ENCODE measurements at places on chromosomes 11 and 22.

- H3K4me1 ChIP-seq = no peaks in the 10 kb centered on the region
- H3K27ac ChIP-seq = no peak overlapping the region
- no peak for DNase-seq
- H3K36me3 ChIP-seq = peaks cover 7% of the 10 kb centered on the region
These were observed 11.0 kb upstream of the CWF19L2 start for GRCh38 chr11:107468596-107468995.

GRCh38 chr22:22948651-22949571, 61.3 kb downstream of the IGLL5 start:
- peaks cover 45% of the 10 kb centered on the region for H3K4me1 ChIP-seq
- no peak overlapping the region for H3K4me3 ChIP-seq
- no peak for DNase-seq
- peaks cover 37% of the 10 kb centered on the region for H3K27me3 ChIP-seq
- H3K36me3 ChIP-seq = no peaks in the 10 kb centered on the region

DNA sequence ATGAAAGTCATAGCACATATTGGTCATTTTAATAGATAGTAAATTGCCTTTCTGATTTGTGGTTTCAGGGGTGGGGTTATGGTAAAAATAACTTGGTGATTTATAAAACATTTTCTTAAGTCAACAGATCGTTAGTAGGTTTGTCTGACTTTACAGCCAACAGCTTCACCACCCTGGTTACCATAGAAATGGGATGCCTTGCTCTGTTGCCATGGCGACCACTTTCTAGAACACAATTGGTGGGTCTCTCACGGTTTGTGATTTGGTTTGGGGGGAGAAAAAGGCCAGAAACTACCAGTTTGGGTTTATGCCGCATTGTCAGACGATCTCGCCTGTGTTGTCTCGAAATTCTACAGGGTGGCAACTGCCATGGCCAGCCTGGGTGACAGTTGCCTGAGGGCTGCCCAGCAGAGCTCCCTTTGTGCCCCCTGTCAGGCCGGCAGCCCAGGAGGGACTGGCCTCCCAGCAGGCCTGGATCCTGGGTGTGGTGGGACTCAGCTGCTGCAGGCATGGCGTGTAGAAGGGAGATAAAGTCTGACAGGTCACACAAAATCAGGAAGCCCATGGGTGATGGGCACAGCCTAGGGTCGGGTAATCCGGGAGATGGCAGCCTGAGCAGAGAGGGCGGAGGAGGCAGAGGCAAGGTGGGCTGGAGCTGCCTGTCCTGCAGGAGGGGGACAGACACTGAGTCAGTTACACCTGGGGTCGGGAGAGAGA, 30.9 kb downstream of the KCNC1 start:
- no peaks in the 10 kb centered on the region for H3K27me3 ChIP-seq
- H3K4me3 ChIP-seq = no peak overlapping the region
- DNase-seq = no peak
- no peak overlapping the region for H3K27ac ChIP-seq

- H3K27me3 ChIP-seq = no peaks in the 10 kb centered on the region
- H3K27ac ChIP-seq = no peak overlapping the region
- no peak overlapping the region for H3K4me3 ChIP-seq
- no peak for DNase-seq
- no peaks in the 10 kb centered on the region for H3K4me1 ChIP-seq
These were observed 29.8 kb downstream of the RNF141 start for GRCh38 chr11:10511181-10511621.

- H3K27me3 ChIP-seq = no peaks in the 10 kb centered on the region
- DNase-seq = no peak
- no peak overlapping the region for H3K4me3 ChIP-seq
- H3K36me3 ChIP-seq = peaks cover 20% of the 10 kb centered on the region
These were observed 35.5 kb downstream of the MTMR2 start for GRCh38 chr11:95888439-95888838.

GRCh38 chr22:49093192-49093880, 734.3 kb downstream of the BRD1 start:
- peaks cover 2% of the 10 kb centered on the region for H3K27me3 ChIP-seq
- no peak overlapping the region for H3K27ac ChIP-seq
- no peaks in the 10 kb centered on the region for H3K36me3 ChIP-seq
- H3K4me1 ChIP-seq = no peaks in the 10 kb centered on the region
- no peak overlapping the region for H3K4me3 ChIP-seq

DNA sequence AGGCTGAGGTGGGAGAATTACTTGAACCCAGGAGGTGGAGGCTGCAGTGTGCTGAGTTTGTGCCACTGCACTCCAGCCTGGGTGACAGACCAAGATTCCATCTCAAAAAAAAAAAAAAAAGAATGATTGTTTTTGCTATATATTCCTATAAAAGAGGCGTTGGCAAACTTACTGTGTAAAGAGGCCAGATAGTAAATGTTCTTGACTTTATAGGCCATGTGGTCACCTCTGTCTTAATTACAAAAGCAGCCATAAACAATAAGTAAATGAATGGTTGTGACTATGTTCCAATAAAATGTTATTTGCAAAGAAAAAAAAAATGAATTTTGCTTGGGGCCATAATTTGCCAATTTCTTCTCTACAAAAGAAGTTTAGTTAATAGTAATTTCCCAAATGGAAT, 12.3 kb downstream of the ATM start:
- DNase-seq = no peak
- no peak overlapping the region for H3K27ac ChIP-seq
- H3K4me1 ChIP-seq = peaks cover 78% of the 10 kb centered on the region
- H3K36me3 ChIP-seq = peaks cover 75% of the 10 kb centered on the region
- no peaks in the 10 kb centered on the region for H3K27me3 ChIP-seq

DNA sequence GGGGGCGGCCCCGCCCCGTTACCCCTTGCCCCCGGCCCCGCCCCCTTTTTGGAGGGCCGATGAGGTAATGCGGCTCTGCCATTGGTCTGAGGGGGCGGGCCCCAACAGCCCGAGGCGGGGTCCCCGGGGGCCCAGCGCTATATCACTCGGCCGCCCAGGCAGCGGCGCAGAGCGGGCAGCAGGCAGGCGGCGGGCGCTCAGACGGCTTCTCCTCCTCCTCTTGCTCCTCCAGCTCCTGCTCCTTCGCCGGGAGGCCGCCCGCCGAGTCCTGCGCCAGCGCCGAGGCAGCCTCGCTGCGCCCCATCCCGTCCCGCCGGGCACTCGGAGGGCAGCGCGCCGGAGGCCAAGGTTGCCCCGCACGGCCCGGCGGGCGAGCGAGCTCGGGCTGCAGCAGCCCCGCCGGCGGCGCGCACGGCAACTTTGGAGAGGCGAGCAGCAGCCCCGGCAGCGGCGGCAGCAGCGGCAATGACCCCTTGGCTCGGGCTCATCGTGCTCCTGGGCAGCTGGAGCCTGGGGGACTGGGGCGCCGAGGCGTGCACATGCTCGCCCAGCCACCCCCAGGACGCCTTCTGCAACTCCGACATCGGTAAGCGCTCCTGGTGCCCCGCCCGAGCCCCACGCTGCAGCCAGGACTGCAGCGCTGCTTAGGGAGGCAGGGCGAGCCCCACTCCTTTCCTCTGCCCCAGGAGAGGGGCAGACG, at the start of gene TIMP3:
TIMP3 (plus strand) TSS at position 169 of the 700 bp plus-strand sequence; CDS start at position 466, 297 bp downstream.
- H3K4me1 ChIP-seq = peaks cover 26% of the 10 kb centered on the region
- H3K4me3 ChIP-seq = no peak within 1 kb of the TSS
- H3K27me3 ChIP-seq = peaks cover 86% of the 10 kb centered on the region
- no peak within 1 kb of the TSS for H3K27ac ChIP-seq
- no peak for DNase-seq

DNA sequence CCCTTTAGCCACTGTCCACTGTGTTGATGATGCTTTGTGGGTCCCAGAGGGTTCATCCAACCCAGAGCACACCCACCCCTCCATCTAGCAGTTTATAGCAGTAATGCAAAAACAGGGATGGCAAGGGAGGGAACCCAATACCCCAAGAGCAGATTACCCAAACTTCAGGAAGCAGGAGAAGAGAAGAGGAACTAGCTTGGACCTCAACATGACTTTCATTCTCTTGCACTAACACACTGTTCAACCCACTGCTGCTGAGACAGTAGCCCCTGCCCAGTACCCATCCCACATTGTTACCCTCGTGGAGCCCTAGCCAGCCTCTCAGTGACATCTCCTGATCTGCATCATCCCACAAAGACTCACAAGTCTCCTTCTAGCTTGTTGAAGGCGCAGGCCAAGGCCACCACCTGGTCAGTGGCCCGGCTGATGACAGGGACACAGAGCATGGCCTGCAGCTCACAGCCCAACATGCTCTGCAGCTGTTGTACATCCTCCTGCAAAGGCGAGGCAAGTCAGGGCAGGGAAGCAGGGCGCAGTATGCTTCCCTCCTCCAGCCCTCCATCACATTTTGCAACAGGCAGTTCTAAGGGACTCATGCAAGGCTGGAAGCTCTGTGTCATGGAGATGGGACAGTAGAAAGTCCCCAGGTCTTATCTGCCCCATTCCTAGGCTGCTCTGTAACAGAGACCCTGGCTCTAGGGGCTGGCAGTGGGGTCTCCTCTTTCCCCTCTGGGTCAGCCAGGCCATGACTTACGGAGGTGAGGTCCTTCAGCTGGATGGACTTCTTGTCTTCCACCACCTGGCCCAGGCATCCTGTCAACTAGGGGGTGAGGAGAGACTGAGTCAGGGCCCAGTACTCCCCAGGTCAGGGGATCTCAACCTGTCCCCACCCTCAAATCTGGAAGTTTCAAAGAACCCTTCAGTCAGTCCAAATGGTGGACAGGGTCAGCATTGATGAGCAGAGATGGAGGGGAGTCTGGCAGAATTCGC, 85.5 kb downstream of the PDE2A start:
- no peak for DNase-seq
- H3K4me1 ChIP-seq = peaks cover 53% of the 10 kb centered on the region
- H3K27ac ChIP-seq = no peak overlapping the region
- H3K36me3 ChIP-seq = no peaks in the 10 kb centered on the region
- peaks cover 59% of the 10 kb centered on the region for H3K27me3 ChIP-seq
